ENCODE measurements at places on chromosomes 6 and 20. TPM values are rescaled to one million over a fixed set of nuclear protein-coding genes. Genes with fewer than 3 reads are reported as not detected.

The BNIP5 gene
- total RNA-seq: not detected

GRCh38 chr6:168293636-168294530 lies 25.7 kb downstream of the DACT2 start:
- H3K36me3 ChIP-seq: no peaks in the 10 kb centered on the region
- peaks cover 9% of the 10 kb centered on the region for H3K27me3 ChIP-seq
- no peak overlapping the region for H3K27ac ChIP-seq
- H3K4me1 ChIP-seq: no peaks in the 10 kb centered on the region
- no peak overlapping the region for H3K4me3 ChIP-seq

DNA sequence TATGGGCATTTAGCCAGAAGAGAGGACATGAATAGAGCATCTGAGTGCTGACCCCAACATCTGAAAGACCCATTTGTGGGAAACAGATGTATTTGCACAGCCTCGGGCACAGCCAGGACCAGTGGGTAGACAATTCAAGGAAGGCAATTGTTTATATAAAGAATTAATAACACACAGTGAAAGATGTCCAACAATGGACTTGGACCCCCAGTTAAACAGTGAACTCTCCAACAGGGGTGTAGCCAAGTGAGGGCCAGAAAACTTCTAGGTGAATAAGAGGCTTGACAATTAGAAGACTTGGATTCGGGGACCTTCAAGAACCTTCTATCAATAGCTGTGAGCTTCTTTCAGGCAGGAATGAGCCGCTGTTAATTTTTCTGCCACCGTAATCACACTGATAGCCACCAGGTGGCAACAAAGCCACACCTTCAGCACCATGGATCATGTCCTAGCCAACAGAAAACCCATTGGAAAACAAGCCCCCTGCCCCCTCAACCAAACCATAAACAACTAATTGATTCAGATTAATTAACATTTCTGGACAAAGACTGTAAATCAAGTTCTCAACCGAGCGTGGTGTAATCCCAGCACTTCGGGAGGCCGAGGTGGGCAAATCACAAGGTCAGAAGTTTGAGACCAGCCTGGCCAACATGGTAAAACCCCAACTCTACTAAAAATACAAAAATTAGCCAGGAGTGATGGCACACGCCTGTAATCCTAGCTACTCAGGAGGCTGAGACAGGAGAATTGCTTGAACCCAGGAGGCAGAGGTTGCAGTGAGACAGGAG lies 8.8 kb upstream of the SRSF6 start:
- H3K36me3 ChIP-seq: no peaks in the 10 kb centered on the region
- peaks cover 3% of the 10 kb centered on the region for H3K4me1 ChIP-seq
- H3K4me3 ChIP-seq: no peak overlapping the region
- no peak for DNase-seq
- no peak overlapping the region for H3K27ac ChIP-seq

The ENPP1 gene
- 3.0 TPM for total RNA-seq

- H3K4me1 ChIP-seq: peaks cover 5% of the 10 kb centered on the region
- H3K4me3 ChIP-seq: no peak overlapping the region
- H3K27ac ChIP-seq: peak overlapping the region; percentile 29
These were observed 22.0 kb upstream of the QKI start for GRCh38 chr6:163392533-163392932.

DNA sequence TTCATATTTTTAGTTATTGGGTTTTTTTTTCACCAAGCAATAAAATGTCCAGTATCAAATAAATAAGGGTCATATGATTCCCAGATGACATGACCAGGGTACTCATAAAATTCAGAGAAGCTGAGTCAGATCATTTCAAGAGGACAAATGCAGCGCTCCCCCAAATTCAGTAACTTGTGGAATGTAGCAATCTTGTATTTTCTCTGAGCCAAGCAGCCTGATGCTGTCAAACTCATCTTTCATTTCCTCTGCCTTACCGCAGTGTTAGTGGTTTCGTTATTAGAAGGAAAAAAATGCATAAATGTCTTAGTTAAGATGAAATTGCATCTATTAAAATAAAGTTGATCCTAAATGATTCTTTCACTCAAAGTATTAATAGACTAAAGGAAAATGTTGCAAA lies 57.8 kb upstream of the EDN1 start:
- H3K27me3 ChIP-seq: no peaks in the 10 kb centered on the region
- no peak for DNase-seq
- H3K4me3 ChIP-seq: no peak overlapping the region
- peak overlapping the region; percentile 58 for H3K27ac ChIP-seq

DNA sequence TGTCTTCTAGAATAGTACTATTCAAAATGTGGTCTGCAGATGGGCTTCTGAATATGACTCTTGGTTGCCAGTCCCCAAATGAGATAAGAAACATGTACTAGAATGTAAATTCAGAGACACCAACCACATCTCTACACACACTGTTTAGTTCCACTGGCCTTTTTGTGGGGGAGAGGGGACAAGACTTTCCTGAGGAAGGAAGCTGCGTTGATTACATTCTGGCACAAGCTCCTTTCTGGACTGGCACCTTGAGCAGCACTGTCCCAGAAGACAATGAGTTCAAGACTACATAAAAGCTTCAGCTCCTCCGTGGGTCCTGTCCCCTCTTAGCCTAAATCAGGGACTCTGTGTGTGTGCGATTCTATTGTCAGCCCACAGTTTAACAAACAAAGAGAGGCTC lies 6.9 kb upstream of the IYD start:
- H3K4me1 ChIP-seq: no peaks in the 10 kb centered on the region
- H3K27ac ChIP-seq: no peak overlapping the region
- no peak overlapping the region for H3K4me3 ChIP-seq
- H3K27me3 ChIP-seq: no peaks in the 10 kb centered on the region
- no peaks in the 10 kb centered on the region for H3K36me3 ChIP-seq
